Stimulated activated CD8-positive, alpha-beta memory T cell treated with anti-CD3 and anti-CD28 coated beads, Interleukin-4, amount 100 ng/mL, for 1 hour (primary cell): ENCODE measurements at places on chromosomes 11 and 22.

GRCh38 chr11:59754494-59754858 lies 700 bp upstream of the STX3 start:
- no peak for DNase-seq

- DNase-seq: no peak
Observed at GRCh38 chr22:39594411-39594810, 23.9 kb downstream of the CACNA1I start.

DNA sequence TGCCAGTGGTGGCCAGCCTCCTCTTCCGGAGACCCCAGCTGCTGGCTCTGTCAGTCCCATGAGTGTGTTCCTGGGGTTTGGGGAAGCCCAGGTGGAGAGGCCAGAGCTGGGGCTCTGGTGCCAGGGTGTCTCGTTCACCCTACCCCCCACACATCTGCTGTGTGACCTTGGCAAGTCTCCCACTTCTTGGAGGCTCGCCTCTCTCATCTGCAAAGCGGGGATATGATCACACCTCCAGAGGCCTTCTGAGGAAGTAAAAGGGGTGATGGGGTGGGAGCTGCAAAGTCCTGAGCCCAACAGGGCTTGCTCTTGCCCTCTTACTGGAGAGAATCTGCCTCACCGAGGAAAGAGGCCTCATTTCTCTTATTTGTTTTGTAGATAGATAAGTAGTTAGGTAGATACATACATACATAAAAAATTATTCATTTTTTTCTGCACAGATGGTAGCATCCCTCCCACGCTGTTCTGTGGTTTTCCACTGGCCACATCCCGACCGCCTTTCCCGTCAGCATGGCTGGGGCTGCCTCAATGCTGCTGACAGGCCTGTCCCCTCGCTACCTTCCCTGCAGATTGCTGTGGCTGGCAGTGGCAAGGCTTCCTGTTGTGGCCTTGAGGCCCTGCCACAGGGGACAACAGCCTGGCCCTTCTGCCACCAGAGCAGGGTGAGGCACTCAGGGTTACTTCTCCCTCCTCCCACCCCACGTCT lies 23.9 kb downstream of the MYO7A start:
- no peak for DNase-seq

DNA sequence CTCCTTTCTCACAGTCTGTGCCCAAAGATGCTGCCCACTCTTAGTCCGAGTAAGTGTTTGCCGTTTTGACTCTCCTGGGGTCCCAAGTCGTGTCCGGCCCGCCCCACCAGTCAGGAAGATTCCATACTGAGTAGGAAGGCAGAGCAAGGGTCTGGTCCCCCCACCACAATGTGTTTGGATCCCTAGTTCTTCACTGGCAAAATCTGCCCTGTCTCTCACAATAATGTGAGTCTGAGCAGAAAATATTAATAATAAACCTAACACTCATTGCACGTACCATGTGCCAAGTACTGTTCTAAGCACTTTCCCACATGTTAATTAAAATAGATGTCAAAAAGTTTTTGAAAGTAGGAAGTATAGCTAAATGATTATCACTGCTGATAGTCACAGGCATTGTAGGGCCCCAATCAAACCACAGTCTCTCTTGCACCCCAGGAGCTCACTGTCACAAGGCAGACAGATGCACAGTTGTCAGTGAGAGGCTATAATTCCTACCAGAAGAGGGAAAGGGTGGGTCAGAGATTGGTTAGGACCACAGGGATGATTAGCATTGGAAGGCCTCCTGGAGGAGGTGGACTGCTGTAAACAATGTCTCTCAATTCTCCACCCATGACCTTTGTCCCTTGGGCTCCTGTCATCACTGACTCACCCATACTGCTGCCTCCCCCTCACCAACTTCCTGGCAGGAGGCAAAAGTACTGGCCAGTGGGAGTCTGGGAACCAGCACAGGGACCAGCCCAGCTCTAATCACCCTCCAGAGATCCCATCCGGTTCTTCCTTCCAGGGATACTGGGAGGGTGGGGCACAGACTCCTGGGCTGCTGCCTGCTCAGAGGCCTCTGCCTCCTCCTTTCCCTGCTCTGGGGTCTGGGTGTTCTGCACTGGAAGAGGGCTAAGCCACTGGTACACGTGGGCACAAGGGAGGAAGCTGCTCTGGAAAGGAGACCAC lies 1.0 kb upstream of the POLD4 start:
- DNase-seq: no peak

GRCh38 chr22:17845790-17846189 lies 71.5 kb upstream of the BID start:
- no peak for DNase-seq

GRCh38 chr11:84775503-84775902 lies 851.6 kb downstream of the DLG2 start:
- no peak for DNase-seq

DNA sequence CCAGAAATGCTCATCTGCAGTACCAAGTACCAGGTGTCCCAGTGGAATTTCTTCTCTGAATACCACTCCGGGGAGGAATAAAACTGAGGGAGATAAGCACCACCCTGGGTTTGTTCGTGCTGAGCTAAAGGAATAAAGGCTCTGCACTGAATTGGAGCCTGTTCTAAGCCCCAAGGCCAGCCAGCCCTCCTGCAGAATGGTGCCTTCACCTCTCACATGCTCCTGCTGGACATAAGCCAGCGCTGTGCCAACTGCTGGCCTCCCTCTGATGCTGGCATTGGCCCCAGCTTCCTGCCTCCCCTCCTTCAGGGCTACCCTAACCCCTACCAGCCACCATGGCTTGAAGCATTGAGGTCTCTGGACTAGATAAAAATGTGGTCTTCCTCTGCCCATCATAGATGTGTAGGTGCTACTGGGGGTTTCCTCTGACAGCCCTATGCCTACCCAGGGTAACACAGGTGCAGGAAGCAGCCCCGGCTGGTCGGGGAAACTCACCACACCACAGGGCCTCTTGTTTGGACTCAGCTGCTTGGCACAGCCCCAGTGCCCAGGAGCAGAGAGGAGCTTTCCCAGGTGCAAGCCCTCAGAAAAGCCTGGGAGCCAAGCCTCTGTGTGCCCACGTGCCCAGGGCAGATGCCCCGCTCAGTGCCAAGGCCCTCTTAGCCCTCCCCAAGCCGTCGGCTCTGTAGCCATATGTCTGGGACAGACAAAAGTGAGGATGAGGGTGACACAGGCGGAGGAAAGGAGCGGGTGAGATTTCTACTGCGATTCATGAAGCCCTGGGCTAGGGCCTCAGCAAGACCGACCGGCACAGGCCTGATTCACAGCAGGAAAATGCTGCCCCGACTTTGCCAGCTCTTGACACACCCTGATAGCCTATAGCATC lies 34.1 kb upstream of the JAM3 start:
- no peak for DNase-seq
